GM18507 (cell line): ENCODE measurements at places on chromosomes 1 and 21.
A peak's percentile ranks its signal among the peaks of the same experiment; 100 is the strongest.

DNA sequence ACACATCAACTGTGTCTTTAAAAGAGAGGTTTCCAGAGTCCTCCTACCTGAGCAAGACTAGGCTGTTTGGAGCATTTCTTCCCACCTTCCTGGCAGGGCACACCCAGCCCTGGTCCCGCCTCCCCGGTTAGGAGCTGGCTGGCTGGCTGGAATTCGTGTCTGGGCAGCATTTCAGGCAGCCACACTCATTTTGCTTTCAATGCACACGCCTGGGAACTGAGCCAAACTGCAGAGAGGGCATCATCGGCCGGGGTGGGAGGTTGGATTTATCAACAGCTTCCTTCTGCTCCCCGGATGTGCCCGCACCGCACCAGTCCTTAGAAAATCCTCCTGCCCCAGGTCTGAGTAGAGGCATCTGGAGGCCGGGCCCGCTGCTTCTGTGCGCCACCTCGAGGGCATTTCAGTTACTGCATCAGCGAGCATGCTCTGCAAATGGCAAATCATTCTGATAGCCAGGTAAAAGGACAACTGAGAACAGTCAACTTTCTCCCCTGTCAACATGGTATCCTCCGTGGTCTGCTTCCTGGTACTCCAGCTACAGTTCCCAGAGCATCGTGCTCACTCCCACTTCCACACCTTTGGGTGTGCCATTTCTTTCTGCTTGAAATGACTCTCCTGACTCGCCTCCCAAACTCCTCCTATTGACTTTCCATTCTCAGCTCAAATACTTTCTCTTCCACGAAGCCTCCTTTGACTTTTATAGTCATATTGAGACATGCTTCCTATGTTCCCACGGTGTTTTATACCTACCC lies 20.6 kb downstream of the TCEA3 start:
- peak; percentile 70 for DNase-seq

GRCh38 chr1:53681977-53682685 lies 56.8 kb downstream of the GLIS1 start:
- DNase-seq = peak; percentile 22

DNA sequence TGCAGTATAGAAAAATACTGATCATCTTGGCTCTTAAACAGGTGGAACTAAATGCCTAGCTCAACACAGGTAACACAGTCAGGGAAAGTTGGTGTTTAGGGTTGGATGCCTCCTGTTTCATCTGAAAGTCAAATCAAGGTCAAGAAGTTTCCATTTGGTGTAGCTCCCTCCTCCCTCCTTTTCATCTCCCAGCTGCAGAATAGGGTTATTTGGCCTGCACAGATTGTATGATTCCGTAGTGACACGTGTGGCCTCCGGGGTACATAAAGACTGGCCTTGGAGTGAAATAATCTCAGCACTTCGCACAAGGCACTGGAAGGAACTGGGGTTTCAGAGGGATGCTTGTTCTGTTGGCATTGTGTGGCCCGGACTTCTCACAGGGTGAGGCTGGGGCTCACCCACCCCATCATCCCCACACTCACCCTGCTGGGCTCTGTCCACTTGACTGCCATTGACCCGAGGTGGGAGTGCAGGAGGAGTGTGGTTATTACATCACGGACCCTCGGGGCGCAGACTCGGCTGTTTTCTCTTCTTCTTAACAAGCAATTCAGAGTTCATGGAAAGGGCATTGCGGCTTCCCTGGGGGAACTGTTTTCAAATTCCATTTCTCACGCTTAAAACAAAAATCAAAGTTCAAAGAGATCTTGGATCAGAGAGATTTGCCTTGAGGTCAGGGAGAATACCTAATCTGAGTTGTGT lies 18.4 kb downstream of the IGSF5 start:
- no peak for DNase-seq

GRCh38 chr1:86061551-86061990 lies 95.0 kb downstream of the COL24A1 start:
- no peak for DNase-seq

DNA sequence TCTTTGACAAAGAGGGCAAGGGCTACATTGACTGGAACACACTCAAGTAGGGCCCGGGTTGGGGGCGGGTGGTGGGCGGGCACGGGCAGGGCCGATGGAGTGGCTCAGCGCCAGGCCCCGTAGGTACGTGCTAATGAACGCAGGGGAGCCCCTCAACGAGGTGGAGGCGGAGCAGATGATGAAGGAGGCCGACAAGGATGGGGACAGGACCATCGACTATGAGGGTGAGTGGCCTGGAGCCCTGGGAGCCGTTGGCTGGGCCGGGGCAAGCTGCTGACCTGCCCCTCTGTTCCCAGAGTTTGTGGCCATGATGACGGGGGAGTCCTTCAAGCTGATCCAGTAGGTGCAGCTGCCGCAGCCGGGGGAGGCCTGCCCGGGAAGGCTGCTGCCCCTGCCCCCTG lies 1.8 kb downstream of the CALML6 start:
- DNase-seq = no peak

DNA sequence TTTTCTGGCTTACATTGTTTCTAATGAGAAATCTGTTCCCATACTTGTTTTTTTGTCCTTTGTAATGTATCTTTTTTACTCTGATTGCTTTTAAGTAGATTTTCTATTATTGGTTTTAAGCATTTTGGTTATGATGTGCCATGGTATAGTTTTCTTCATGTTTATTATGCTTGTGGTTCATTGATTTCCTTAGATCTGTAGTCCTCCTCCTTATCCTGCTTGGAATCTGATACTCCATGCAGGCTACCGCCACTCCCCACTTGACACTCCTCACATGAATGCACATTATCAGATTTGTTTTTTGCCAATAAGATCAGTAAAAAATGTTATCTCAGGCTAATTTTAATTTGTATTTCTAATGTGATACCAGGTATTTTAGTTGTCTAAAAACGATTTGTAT lies 20.8 kb downstream of the UROD start:
- no peak for DNase-seq

- no peak for DNase-seq
These were observed 147.5 kb downstream of the TRABD2B start for GRCh38 chr1:47849591-47850261.

DNA sequence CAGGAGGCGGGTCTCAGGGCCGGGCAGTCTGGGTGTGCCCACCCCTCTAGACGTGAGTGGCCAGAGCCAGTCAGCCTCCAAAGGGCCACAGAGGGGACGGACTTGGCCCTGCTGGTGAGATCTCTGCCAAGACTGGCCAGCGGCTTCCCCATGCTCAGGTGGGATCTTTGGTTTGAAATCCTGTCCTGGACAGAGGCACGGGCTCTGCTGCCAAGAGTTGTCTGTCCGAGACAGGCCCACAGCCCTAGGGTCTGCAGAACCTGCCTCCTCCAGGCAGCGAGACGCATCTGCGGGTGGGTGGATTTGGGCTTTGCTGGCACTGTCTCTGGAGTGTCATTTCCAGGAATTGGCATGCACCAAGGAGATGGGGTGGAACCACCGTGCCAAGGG lies 44.3 kb upstream of the CCDC27 start:
- no peak for DNase-seq

DNA sequence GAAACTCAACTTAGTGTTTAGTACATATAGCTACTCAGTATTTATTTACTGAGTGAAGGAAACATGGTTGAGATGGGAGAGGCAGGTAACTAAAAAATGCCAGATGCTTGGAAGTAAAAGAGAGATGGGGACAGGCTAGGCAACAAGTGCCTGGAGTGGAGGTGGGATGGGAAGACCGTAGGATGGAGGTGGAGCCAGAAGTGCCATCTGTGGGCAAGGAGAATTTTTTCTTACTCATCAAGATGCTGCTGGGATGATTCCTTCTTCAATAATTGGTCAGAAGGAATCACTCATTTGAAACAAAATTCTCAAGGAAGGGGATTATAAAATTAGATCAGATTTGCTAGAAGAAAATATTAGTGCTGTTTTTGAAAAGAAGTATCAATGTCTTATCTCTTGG lies 72.9 kb downstream of the IFI44 start:
- no peak for DNase-seq

DNA sequence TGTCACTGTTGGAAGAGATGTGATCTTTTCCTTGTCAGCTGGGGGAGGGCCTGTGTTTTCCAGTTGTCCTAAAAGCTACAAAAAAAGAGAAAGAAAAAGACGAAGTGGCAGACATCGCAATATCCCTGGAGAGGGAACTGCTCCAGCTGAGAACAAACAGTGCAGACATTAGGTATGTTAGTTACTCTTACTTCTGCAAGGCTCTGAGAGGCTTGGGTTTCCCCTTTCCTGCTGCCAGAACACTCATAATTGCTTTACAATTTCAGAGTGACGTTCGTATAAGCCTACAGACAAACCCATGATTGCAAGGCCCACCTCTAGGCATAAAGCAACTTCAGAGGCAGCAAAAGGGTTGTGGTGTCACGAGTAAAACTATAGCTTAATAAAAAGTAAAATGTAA lies 31.1 kb downstream of the CD160 start:
- DNase-seq = no peak

DNA sequence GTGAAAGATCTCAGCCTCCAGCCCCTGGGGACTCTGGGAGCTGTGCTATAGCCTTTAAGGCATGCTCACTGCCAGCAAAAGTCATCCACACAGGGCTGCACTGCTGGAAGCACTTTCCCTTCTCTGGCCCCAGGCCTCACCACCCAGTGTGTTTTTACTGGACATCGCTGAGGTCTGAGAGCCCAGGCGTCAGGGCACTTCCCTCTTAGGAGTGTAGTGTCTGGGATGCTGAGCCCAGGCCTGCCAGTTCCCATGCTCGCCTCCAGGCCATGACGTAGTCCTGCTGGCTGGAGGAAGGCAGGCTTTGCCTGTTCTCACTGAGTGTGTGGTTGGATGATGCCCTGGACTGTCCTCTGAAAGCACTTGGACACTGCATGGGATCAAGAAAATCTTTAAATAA lies 101.2 kb downstream of the GDAP2 start:
- DNase-seq = no peak

- no peak for DNase-seq
These were observed 252.5 kb downstream of the SDCCAG8 start for GRCh38 chr1:243508303-243508713.

- peak; percentile 100 for DNase-seq
These were observed 10.0 kb upstream of the MMEL1 start for GRCh38 chr1:2642560-2643413.

GRCh38 chr1:223326776-223327175 lies 37.2 kb downstream of the SUSD4 start:
- DNase-seq = no peak

DNA sequence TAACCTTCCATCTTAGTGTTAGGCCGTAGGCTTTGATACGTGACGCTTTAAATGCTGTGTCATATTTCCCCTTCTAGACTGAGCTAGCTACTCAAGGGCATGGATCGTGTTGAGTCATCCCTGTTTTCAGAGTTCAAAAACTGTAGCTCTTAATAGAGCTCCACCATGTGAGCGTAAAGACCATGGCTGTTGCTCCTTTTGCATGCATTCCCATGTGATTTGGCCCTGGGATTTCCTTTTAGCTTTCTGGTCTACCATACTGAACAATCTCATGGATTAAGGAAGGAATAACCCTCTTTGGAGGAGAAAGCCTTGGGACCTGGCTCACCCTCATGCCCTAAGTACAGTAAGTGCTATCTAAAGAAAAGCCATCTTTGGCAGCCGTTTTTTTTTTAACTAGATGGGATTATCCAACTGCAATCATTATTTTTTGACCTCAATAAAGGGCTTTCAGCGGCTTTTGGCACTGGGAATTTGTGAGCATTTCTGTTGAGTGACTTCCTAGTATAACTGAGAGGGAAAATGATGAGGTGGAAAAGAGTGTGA lies 76.6 kb downstream of the PLPP3 start:
- no peak for DNase-seq

DNA sequence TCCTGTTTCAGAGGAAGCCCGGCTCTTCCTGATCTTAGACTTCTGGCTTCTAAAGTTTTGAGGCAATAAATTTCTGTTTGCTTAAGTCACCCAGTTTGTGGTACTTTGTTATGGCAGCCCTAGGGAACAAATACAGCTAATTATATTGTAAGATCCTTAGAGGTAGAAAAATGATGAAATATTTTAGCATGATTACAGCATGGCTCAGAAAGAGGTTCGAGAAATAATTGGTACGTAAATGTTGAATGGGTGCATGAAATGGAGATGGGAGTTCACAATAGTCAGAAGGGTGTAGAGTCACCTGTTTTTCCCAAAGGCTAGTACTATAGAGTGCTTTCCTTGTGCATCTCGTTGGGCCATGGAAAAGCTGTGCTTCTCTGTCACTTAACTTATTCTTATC lies 123.5 kb downstream of the RUNX1 start:
- DNase-seq = no peak

DNA sequence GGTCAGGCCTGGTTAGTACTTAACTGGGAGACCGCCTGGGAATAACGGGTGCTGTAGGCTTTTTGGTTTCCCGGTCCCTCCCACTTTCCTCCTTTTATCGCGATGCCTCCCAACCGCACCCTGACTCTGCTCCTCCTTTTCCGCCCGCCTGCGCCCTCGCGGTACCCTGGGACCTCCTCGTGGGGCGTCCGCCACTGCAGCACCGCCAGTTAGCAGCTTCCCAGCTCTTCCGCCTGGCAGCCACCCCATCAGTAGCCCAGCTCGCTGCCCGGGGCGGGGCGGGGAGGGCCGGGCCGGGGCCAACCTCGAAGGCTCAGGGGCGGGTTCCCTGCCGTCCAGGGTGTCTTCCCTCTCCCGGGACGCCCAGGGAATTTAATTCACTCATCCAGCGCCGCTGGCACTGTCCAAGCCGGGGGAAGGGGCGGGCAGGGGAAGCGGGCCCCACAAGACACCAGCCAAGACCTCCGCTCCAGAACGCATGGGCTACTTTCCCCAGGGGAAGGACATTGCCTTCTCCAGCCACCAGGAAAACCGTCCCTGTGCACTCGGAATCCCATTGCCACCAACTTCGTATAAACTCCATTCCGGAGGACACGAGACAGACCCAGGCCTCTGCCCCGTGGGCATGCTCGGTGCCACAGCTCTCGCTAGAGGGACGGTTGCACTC lies 2.0 kb upstream of the ZNF678 start:
- DNase-seq = no peak

DNA sequence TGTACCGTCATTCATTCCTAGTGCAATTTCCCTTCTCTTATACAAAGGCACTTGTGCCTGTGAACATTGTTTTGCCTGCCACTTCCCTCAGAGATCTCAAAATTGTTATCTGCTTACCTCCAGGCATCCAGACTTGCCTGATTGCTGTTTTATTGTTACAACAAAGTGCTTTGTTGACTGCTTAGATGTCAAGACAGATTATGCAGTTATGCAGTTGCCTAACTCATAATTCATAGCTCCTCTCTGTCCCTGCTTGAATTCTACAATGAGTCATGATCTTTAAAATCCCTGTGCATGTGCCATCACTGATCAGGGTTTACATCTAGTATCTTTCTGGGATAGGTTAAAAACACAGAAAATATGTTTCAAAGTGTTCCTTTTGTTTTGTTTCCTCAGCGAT lies 24.5 kb downstream of the CXADR start:
- DNase-seq = no peak

- no peak for DNase-seq
These were observed 39.6 kb downstream of the GFI1 start for GRCh38 chr1:92447033-92447681.

GRCh38 chr1:47399846-47400155 lies 16.3 kb upstream of the FOXE3 start:
- DNase-seq = no peak

GRCh38 chr1:229665912-229666558 lies 40.0 kb downstream of the URB2 start:
- DNase-seq = no peak

GRCh38 chr1:15312626-15313411 lies 65.8 kb downstream of the FHAD1 start:
- no peak for DNase-seq

GRCh38 chr1:226097866-226098625 lies 35.5 kb downstream of the H3-3A start:
- DNase-seq = no peak
